Effector CD8-positive, alpha-beta T cell (primary cell): ENCODE measurements at places on chromosomes 1 and 21.

GRCh38 chr1:23522244-23522982, 8.6 kb downstream of the E2F2 start:
- no peak for DNase-seq

DNA sequence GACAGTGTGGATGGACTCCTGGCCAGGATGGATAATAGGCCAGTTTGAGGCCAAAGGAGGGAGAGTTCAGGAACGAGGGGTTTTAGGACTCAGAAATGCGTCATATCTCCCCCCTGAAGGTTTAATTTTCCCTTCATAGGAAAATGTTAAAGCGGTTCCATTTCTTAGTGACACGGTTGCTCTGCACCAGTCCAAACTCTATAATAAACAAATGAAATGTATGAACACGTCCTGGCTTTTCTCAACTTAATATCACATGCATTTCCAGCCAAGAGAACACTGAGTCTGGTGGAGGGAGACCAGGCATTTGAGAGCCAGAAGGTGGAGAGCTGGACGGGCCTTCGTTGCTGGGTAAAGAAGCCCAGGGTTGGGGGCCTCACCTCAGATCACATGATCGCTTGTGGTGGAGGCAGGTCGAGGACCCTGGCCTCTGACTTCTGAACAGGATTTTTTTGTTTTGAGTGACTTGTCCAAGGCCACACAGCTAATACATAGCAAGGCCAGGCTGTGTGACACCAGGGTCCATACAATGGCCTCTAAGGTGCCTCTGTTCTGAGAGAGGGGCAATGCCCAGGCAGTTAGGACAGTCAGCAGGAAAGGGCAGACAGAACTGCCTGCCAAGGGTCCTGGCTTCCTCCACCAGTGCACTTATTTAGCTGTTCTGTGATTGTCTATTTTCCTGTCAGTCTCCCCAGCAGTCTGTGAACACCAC, 11.4 kb downstream of the SLC1A7 start:
- DNase-seq, result no peak

DNA sequence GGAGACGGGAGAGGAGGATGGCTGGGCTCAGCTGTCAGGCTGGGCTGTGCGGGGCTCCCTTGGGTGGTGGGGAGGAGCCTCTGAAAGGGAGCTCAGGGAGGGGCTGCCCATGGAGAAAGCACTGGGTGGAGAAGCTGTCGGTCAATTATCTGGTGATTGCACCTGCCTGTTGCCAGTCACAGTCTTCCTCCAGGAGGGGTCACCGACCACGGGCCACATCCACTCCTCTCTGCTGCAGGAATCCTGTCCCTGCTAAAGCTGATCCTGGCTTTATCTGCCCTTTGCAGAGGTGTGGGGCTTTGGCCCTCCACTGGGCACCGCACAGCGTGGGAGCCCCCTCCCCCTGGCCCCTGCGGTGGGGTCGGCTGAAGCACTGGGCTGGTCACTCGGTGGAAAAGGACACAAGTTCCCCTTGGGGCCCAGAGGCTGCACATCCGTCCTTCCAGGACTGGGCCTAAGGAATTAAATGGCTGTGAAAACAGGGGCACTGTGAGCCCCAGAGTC, 21.8 kb upstream of the COL18A1 start:
- DNase-seq, result no peak

GRCh38 chr1:167477986-167478385, 40.3 kb downstream of the CD247 start:
- DNase-seq, result no peak

DNA sequence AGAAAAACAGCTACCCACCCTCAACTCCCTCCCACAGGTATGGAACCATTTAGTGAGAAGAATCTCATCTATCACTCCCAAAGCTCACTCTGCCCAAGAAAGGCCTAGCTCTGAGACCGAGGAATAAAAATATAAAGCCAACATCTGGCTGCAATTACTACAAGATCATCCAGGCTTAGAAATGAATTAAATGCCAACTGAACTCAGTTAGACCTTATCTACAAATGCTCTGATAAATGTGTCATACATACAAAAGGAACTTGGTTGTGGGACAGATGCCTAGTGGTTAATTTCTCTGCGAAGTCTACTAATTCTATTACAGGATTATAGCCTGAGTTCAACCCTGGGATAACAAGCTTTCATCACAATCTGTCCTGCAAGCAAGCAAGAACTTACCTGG, 6.7 kb downstream of the ADIPOR1 start:
- DNase-seq, result no peak

DNA sequence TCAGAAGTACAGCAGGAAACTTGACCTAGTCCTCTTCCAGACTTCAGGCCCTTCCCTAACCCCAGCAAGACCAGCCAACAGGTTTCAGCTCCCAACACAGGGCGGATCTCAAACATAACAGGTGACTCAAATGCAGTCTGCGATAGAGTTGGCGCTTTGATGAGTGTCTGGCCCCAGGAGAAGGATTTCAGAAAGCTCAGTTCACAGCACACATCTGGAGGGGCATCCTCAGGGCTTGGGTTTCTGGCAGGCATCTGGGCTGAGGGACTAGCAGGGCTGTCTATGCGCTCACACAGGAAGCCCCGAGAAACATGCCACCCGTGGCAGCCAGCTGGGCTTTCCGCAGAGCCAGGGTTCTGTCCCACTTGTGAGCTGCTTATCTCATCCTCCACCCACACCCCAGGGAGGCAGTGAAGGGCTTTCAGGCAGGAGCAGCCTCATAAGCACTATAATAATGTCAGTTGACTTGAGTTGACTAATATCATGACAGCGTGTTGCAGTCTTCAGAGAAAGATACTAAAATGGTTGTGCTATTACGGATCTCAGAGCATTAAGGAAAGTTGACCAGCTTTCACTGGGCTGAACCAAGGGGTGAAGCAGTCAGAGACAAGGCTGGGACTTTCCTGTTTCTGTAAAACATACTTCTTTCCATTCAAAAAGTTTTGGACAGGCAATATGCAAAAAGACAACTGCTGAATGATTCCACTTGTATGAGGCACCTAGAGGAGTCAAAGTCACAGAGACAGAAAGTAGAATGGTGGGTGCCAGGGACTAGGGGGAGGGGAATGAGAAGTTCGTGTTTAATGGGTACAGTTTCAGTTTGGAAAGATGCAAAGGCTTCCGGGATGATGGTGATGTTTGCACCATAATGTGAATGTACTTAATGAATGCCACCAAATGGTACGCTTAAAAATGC, 233.0 kb upstream of the IRF2BP2 start:
- no peak for DNase-seq
